ENCODE measurements at places on chromosomes 3 and 15. TPM values are rescaled to one million over a fixed set of nuclear protein-coding genes. Genes with fewer than 3 reads are reported as not detected.

GATA2 gene
- total RNA-seq: 0.31 TPM

LRRC2 gene
- total RNA-seq: 5.9 TPM

STARD9 gene
- total RNA-seq: 35.1 TPM

SMCO1 gene
- total RNA-seq: not detected

DLEC1 gene
- total RNA-seq: 1.6 TPM

RARB gene
- 7.8 TPM for total RNA-seq

AADAC gene
- total RNA-seq: not detected

SEC22C gene
- total RNA-seq: 72.3 TPM

NISCH gene
- total RNA-seq: 139 TPM
